Stimulated activated CD4-positive, alpha-beta T cell treated with anti-CD3 and anti-CD28 coated beads, Interleukin-4, amount 100 ng/mL, for 4 hours (primary cell): ENCODE measurements at places on chromosomes 2 and 18.
A peak's percentile ranks its signal among the peaks of the same experiment; 100 is the strongest.

DNA sequence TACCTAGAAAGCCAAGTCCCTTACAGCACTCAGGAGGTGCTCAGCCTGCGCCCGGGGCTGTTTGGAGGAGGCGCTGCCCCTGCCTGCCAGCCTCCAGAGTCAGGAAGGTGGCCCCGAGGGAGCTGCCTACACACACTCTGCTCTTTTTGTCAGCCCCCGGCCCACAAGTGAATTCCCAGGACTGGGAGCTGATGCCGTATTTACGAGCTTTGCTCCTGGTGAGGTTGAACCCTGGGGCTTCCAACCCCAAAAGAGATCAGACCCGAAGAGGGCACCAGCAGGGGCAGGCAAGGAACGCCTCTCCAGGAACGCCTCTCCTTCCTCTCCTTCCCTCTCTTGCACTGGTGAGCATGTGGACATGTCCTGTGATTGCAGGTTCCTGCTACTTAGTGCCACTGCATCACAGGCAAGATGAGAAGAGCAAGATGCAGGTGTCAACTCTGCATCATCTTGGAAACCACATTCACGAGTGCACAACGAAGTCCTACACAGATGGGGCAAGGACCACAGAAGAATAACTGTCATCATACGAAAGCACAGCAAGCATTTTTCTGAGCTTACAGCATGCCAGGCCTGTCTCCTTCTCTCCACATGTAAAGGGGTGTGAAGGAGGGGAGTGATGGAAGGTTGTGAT, 126.7 kb downstream of the NDUFA10 start:
- DNase-seq = no peak

- no peak for DNase-seq
These were observed 78.8 kb downstream of the TGOLN2 start for GRCh38 chr2:85248773-85249509.

GRCh38 chr2:101120124-101120996, 30.8 kb downstream of the TBC1D8 start:
- no peak for DNase-seq

DNA sequence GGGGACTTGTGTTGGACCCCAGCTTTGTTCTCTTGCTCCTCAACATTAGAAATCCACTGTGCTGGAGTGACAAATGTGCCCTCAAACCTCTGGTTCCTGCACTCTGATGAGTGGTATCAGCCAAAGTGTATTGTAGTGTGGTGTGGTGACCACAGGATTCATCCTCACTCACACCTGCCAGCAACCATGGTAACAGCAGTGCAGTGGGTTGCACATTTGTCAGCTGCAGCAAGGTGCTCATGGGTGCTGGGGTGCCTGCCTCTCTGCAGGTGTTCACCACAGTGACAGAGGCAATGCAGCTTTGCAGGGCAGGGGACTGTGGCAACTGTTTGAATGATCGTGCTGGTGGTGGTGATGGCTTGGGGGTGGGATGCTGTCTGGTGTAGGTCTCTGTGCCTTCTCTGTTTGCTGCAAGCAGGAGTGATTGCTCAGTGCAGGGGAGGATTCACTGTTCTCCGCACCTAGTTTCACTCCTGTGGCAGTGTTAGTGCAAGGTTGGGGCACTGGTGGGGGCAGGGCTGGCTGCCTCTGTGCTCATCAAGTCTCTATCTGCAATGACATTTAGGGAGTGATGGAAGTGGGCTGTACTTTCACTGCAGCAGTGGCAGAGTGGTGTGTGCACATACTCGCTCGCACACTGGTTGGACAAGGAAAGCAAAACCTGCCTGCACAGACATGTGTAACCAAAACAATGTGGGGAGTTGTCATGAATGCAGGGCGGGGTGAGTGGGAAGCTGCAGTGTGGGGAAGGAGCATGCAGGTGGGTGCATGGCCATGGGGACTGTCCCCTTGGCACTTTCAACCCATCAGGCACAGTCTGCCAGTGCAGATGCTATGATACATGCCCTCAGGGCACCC, 301.1 kb downstream of the PIK3C3 start:
- no peak for DNase-seq

GRCh38 chr2:233002829-233003657, 10.0 kb downstream of the NGEF start:
- no peak for DNase-seq

DNA sequence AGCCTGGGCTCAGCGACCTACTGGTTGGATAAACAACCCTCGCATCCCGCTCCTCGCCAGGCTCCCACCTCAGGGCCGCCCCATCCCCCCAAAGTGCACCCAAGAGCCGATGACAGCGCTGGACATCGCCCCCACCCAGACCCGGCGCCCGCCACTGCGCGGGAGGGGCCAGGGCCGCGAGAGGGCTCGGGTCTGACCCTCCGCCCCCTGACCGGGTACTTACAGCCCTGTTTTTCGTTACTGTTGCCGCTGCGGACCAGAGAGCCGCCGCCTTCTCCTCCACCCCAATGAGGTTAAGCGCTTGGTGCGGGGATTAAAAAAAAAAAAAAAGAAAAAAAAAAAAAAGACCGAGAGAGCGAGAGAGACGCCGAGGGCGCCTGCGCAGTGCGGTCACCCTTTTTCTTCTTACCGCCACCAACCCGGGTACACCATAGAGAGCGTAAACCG, at the start of gene CLASP1:
CLASP1 (minus strand) TSS at position 314 of the 447 bp plus-strand sequence. CDS start 43,567 bp downstream, outside the sequence.
- DNase-seq = no peak

DNA sequence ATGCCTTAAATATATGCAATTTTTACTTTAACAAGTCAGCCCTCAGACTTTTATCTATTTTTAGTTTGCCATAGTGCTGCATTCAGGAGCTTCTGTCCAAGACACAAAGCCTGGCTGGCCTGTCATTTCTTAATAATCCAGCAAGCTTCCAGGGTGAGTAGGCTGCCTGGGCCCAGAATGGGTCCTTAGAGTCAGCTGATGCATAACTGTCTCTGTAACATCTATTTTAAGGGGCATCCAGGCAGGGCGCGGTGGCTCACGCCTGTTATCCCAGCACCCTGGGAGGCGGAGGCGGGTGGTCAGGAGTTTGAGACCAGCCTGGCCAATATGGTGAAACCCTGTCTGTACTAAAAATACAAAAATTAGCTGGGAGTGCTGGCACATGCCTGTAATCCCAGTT, 11.8 kb upstream of the GNLY start:
- DNase-seq = no peak

DNA sequence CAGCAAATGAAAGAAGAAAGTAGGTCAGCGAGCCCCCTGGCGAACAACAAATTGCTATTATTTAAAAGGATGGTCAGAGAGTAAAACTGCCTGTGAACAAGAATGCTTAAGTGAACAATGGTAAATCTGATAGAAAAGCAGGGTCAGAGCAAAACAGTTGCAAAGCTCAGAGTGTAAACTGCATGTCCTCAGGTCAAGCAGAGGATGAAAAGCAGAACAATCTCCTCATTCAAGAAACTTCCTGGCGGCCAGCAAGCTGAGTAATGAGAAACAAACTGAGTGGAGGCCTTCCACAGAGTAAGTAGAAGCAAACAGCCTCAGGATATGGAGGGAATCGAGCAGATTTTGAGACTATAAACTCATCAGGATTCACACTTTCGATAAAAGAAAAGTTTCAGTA, 117.9 kb downstream of the PPP1R1C start:
- DNase-seq = no peak

- DNase-seq = no peak
These were observed 149.7 kb upstream of the TANK start for GRCh38 chr2:161010503-161011015.

DNA sequence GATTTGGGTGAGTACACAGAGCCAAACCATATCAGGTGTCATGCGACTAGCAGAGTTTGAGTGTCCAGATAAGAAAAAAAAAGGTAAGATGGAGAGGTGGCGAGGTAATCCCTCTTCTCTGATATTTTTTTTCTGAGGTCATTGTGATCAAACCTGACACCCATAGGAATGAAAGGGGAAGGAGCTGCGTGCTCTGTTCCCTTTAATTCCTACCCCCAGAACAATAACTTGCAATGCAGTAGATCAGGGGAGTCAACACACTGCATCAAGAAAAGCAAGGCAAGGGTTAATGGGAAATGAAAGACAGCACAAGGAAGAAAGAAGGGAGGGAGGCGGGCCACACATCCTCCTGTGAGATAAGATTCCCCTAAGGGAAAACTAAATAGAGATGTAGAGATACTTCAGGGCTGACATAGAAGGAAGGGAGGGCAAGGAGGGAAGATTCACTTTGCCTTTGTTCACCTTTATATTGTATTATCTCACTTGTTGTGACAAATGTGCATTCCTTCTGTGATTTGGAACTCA, 132.8 kb downstream of the CD226 start:
- no peak for DNase-seq

DNA sequence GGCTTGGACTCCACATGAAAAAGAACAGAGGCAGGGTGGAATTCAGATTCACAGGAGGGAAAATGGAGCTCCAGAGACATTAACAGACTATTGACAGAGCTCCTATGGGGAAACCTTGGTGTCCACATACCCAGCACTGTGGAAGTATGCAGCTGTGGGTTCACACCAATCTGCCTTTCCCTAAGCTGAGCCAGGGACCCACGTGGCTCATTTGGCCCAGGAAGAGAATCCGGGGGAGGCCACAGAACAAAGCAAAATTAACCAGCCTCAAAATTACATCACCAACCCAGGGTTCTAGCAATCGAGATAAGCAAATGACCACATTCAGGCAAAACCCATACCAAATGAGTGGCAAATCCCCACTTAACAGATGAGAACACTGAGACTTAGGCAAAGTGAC, 105.8 kb upstream of the TWIST2 start:
- DNase-seq = no peak

- no peak for DNase-seq
These were observed 906.6 kb upstream of the CDH2 start for GRCh38 chr18:29083545-29083944.

- no peak for DNase-seq
These were observed 415.8 kb upstream of the ZEB2 start for GRCh38 chr2:144935736-144936135.

DNA sequence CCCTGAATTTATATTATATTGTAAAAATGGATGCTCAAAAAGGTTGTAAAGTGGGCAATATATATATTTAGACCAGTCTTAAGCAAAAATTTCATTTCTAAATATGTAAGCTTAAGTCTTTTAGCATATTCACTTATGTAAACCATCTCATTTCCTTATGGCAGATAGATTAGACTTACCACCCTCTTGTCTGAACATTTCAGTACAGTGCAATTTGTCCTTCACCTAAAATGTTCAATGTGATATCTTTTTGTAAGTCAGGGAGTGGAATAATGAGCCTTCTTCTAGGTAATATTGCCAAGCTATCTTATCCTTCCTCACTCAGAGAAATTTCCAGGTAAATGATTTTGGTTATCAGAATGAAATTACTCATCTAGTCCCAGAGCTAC, 92.3 kb downstream of the KLF7 start:
- DNase-seq = no peak

DNA sequence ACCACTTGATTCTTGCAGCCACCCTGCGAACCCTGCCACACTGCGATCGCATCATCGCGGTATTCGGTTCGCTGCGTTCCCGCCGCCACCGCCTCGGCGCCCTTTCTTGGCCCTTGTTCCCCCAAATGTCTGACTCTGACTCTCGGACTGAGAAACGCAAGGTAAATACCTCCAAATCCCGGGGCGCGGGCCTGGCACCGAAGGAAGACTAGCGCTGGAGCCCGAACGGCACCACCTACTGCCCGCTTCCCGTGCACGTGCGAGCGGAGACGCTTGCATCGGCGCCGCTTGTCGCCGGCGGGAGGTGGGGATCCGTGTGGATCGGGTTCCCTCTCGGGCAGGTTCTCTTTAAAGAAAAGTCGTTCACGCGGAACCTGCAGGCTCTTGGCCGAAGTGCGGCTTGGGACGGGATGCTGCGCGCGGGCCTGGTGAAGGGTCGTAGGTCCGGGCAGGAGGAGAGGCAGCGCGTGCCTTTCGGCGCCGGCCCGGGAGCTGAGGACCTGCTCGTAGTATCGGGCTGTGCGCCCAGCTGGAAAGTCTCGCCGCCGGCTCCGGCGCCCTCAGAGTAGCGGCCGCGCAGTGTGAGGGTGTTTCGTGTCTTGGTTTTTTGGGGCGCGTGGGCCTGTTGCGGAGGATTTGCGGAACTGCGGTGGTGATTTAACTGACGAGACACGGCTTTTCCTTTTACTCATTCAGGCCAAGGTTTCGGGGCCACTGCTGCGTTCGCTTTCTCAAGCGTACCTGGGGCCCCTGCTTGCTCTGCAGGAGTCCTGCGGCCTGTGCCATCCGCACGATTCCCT, 514 bp downstream of the BCL2L11 start:
- peak; percentile 48 for DNase-seq

DNA sequence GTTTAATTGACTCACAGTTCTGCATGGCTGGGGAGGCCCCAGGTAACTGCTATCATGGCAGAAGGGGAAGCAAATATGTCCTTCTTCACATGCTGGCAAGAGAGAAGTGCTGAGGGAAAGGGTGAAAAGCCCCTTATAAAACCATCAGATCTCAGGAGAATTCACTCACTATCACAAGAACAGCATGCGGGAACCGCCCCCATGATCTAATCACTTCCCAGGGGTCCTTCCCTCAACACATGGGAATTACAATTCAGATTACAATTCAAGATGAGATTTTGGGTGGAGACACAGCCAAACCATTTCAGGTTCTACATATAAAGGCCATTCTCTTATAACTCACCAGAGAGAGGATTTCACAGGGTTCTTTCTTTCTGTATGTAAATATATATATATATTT, 62.9 kb downstream of the VRK2 start:
- no peak for DNase-seq

GRCh38 chr2:146040051-146040450, 1520.1 kb upstream of the ZEB2 start:
- DNase-seq = no peak

- DNase-seq = no peak
These were observed 203.8 kb upstream of the SH3BP4 start for GRCh38 chr2:234747833-234748559.

DNA sequence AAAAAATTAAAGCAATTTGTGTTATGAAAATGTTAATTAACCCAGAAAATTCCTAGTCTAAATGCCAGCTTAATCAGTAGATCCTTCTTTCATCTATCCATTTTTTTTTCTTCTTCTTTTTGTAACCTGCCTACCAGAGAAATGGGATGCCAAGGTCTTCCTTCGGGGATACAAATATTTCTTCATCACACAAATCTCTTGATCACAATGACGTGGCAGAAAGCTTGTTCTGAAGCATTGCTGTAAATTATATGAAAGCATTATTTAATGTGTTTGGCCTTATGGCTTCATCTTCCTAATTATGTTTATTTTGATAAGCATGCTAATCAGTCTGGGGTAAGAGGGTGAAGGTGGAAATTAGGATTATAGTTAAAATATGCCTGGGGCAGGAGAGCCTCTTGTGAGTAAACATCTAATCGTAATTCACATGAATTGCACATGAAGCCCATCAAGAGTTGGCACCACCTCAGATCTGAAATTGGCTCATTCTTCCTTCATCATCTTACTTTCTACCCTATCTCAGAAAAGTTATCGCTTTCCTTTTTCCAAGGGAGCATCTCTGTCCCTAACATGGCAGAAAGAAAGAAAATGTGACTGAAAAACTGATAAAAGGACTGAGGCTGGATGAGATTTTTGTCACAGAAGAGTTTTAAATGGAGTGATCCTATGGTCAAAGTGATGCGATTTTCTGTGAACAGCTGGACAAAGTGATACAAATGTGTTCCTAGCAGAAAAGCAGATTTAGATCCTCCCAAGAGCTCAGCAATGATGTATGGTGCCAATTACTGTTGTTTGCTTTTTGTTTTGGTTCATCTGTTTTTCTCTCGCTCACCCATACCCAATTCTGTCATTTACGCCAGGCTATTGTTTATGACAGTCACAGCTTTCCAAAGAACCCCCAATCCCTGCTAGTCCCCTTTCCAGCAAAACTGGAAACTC, 76.9 kb upstream of the PMAIP1 start:
- no peak for DNase-seq
